ENCODE measurements at places on chromosomes 5 and 9. TPM values are rescaled to one million over a fixed set of nuclear protein-coding genes. Genes with fewer than 3 reads are reported as not detected.

Gene NIPBL
- 60.9 TPM for total RNA-seq

GRCh38 chr5:2699686-2700085 lies 51.8 kb downstream of the IRX2 start:
- H3K4me3 ChIP-seq = no peak overlapping the region
- H3K27me3 ChIP-seq = no peaks in the 10 kb centered on the region
- no peaks in the 10 kb centered on the region for H3K36me3 ChIP-seq
- no peaks in the 10 kb centered on the region for H3K4me1 ChIP-seq
- no peak for DNase-seq

Gene TRIM36
- not detected for total RNA-seq

Gene CTXN3
- total RNA-seq = not detected

DNA sequence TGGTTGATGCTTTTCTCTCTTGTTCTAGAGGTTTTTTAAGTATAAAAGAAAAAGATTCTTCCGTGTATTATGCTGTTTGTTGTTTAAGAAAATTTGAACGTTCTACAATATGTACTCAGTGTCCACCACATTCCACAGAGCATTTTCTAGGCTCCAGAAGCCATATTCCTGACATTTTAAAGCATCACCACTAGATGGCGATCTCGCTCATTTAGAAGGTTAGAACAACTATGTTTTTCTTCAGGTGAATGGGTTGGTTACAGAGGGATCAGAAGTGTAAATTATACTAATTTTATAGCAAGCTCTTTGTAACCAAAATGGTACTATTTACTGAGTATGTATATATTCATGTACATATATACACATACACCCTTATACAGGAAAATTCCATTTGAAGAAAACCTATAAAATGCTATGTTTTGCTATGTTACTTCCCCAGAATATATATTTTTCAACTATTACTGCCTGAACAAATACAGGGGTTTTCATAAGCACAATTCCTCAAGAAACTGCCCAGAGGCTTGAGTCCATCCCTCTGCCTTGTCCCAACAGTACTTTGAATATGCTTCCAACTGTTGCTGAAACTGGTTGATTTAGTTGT lies 284.3 kb downstream of the CCDC171 start:
- peak; percentile 11 for DNase-seq
- no peak overlapping the region for H3K4me3 ChIP-seq
- H3K4me1 ChIP-seq = no peaks in the 10 kb centered on the region
- H3K36me3 ChIP-seq = no peaks in the 10 kb centered on the region

GRCh38 chr9:89963280-89963679 lies 358.5 kb downstream of the GADD45G start:
- peaks cover 22% of the 10 kb centered on the region for H3K4me1 ChIP-seq
- no peaks in the 10 kb centered on the region for H3K27me3 ChIP-seq
- H3K36me3 ChIP-seq = no peaks in the 10 kb centered on the region
- no peak overlapping the region for H3K4me3 ChIP-seq
- H3K27ac ChIP-seq = no peak overlapping the region
- no peak for DNase-seq

Gene SET
- 448 TPM for total RNA-seq

Gene PCDHA8
- not detected for total RNA-seq

GRCh38 chr9:136493567-136493971 lies 10.7 kb upstream of the SEC16A start:
- no peaks in the 10 kb centered on the region for H3K27me3 ChIP-seq
- H3K36me3 ChIP-seq = peaks cover 3% of the 10 kb centered on the region
- no peak overlapping the region for H3K4me3 ChIP-seq
- no peak overlapping the region for H3K27ac ChIP-seq

DNA sequence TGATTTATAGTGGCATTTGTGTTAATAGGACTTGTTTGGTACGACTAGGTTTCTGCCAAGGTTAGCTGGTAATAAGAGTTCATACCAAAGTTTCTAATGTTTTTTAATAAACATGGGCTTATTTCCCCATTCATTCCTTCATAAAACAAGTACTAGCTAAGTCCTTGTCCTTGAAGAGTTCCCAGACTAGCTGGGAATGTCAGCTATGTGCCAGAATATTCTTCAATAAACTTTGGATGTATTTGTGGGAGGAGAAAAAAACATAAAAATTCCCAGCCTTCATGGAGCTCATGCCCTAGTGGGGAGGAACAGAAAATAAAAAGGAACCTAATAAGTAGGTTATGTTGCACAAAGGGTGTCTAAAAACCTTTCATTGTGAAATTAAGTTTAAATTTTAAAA lies 176.9 kb downstream of the DENND1A start:
- no peaks in the 10 kb centered on the region for H3K27me3 ChIP-seq
- H3K36me3 ChIP-seq = no peaks in the 10 kb centered on the region
- H3K27ac ChIP-seq = no peak overlapping the region
- peaks cover 17% of the 10 kb centered on the region for H3K4me1 ChIP-seq
- H3K4me3 ChIP-seq = no peak overlapping the region

GRCh38 chr5:139910036-139910435 lies 114.4 kb downstream of the PSD2 start:
- no peaks in the 10 kb centered on the region for H3K4me1 ChIP-seq
- peaks cover 9% of the 10 kb centered on the region for H3K27me3 ChIP-seq
- DNase-seq = no peak
- no peaks in the 10 kb centered on the region for H3K36me3 ChIP-seq
- H3K27ac ChIP-seq = no peak overlapping the region

Gene SPATA6L
- total RNA-seq = 0.90 TPM

- DNase-seq = no peak
- H3K36me3 ChIP-seq = no peaks in the 10 kb centered on the region
- no peak overlapping the region for H3K27ac ChIP-seq
- no peaks in the 10 kb centered on the region for H3K4me1 ChIP-seq
- H3K27me3 ChIP-seq = no peaks in the 10 kb centered on the region
- no peak overlapping the region for H3K4me3 ChIP-seq
These were observed 646.6 kb downstream of the TLE4 start for GRCh38 chr9:80218328-80218727.

DNA sequence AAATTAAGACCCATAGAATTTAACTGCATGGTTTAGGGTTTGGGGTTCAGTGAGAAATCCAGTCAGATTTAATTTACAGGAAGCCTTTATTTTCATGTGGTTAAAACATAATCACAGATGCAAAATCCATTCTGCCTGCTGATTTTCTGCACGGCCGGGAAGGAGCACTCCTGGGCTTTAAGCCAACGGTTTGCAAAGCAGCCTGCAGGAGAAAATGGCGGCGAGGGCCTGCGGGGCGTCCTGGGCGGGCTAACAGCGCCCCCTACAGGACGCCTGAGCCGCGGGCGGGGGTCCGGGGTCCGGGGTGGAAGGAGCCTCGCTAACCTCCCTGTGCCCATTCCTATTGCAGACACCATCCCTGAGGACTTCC lies 47.6 kb downstream of the THBS4 start:
- no peaks in the 10 kb centered on the region for H3K27me3 ChIP-seq
- peak; percentile 65 for DNase-seq
- peak overlapping the region; percentile 69 for H3K4me3 ChIP-seq
- no peak overlapping the region for H3K27ac ChIP-seq
- H3K36me3 ChIP-seq = no peaks in the 10 kb centered on the region

DNA sequence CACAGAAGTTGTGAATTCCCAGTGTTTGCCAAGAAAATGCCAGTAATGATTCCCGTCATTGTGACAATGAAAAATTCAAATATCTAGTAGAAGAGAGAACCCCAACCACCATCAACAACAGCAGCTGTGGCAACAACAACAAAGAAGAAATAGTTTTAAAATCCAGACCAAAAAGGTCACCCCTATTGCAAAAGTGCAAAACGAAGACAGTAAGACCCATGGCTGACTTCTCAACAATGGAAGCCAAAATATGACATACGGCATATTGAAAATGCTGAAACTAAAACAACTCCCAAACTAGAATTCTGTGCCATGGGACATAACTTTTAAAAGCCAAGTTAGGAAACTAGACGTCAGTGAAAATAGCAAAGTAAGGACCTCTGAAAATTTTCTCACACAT lies 270.6 kb downstream of the IRX2 start:
- H3K4me1 ChIP-seq = no peaks in the 10 kb centered on the region
- no peak overlapping the region for H3K4me3 ChIP-seq
- peaks cover 3% of the 10 kb centered on the region for H3K36me3 ChIP-seq
- no peak overlapping the region for H3K27ac ChIP-seq
- H3K27me3 ChIP-seq = no peaks in the 10 kb centered on the region

Gene NIPAL4
- 3.1 TPM for total RNA-seq
